ENCODE measurements at places on chromosomes 4 and X. TPM values are rescaled to one million over a fixed set of nuclear protein-coding genes. Genes with fewer than 3 reads are reported as not detected.

- H3K27me3 ChIP-seq = no peaks in the 10 kb centered on the region
- H3K27ac ChIP-seq = no peak overlapping the region
- no peak for DNase-seq
- no peaks in the 10 kb centered on the region for H3K4me1 ChIP-seq
These were observed 15.8 kb downstream of the USP11 start for GRCh38 chrX:47248576-47248975.

GRCh38 chrX:20217271-20217670 is 49.4 kb downstream of the RPS6KA3 start:
- no peaks in the 10 kb centered on the region for H3K4me1 ChIP-seq
- no peak overlapping the region for H3K27ac ChIP-seq
- peaks cover 5% of the 10 kb centered on the region for H3K36me3 ChIP-seq
- H3K27me3 ChIP-seq = no peaks in the 10 kb centered on the region

- H3K4me3 ChIP-seq = no peak overlapping the region
- no peak for DNase-seq
- no peaks in the 10 kb centered on the region for H3K27me3 ChIP-seq
- peaks cover 4% of the 10 kb centered on the region for H3K4me1 ChIP-seq
- H3K36me3 ChIP-seq = no peaks in the 10 kb centered on the region
- H3K27ac ChIP-seq = no peak overlapping the region
These were observed 2252.9 kb upstream of the AGA start for GRCh38 chr4:179695175-179695574.

DNA sequence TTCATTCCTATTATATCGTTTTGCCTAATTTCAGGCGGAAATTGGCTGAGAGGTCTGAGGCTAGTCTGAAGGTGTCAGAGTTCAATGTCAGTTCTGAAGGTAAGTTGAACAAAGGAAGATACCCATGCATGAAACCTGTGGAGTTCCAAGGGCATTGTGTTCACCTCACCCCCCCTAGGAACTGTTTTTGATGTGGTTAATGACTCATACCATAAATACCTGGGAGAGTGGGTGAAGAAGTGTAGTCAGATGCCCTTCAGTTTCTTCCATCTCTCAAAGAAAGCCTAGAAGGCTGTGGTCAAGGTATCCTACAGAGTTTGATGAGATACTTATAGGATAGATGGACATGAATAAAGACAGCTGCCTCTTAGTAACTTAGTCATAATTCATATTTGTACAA is 2.7 kb downstream of the UTP14A start:
- no peak overlapping the region for H3K4me3 ChIP-seq
- no peak overlapping the region for H3K27ac ChIP-seq
- no peaks in the 10 kb centered on the region for H3K27me3 ChIP-seq
- H3K36me3 ChIP-seq = peaks cover 5% of the 10 kb centered on the region
- DNase-seq = no peak

GRCh38 chrX:72027024-72027913 is 104.4 kb downstream of the RTL5 start:
- peaks cover 10% of the 10 kb centered on the region for H3K4me1 ChIP-seq
- no peaks in the 10 kb centered on the region for H3K27me3 ChIP-seq
- no peak overlapping the region for H3K4me3 ChIP-seq
- H3K36me3 ChIP-seq = peaks cover 5% of the 10 kb centered on the region

- DNase-seq = no peak
- H3K27me3 ChIP-seq = peaks cover 8% of the 10 kb centered on the region
- H3K36me3 ChIP-seq = no peaks in the 10 kb centered on the region
- H3K27ac ChIP-seq = no peak overlapping the region
- H3K4me3 ChIP-seq = no peak overlapping the region
These were observed 319.1 kb downstream of the GPAT3 start for GRCh38 chr4:83855044-83855443.

- H3K4me3 ChIP-seq = no peak overlapping the region
- no peaks in the 10 kb centered on the region for H3K36me3 ChIP-seq
- H3K27ac ChIP-seq = peak overlapping the region; percentile 70
- H3K4me1 ChIP-seq = peaks cover 6% of the 10 kb centered on the region
- no peaks in the 10 kb centered on the region for H3K27me3 ChIP-seq
These were observed 298.8 kb upstream of the CTSO start for GRCh38 chr4:156252358-156252921.

DNA sequence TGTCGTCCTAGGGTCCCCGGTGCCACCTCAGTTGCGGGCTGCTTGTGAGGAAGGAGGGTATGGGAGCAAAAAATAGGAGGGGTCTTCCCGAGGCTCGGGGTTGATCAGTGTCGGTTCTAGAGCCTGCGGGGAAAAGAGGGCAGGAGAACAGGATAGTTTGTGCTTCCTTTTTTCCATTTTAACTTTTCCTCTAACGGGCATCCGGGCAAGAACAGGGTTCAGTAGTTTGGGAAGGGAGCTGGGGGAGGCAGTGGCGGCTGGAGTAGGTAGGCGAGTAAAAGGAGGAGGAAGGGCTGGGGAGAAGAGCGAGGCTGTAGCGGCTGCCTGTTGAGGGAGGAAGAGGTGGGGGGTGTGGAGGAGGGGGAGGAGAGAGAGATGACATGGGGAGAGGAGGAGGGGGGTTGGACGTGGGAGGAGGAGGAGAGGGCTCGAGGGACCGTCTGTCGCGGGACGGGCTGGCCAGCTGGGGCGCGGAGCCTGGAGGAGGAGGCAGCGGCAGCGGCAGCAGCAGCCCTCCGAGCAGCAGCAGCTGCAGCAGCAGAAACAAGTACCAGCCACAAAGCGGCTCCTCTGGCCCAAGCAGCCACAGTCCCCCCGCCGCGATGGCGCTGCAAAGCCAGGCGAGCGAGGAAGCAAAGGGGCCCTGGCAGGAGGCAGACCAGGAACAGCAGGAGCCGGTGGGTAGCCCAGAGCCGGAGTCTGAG is at the start of gene SLC16A2:
Gene SLC16A2, plus strand, starts transcription at position 458 of the 704 bp plus-strand sequence. Its CDS starts 145 bp downstream, at position 603.
- H3K4me3 ChIP-seq = peak within 1 kb of the TSS; percentile 94
- peak; percentile 47 for DNase-seq
- no peaks in the 10 kb centered on the region for H3K36me3 ChIP-seq
- peaks cover 2% of the 10 kb centered on the region for H3K27me3 ChIP-seq

GRCh38 chrX:108439426-108439942 is at the start of gene COL4A5:
TSS of gene COL4A5 (plus strand) at chrX:108439838. CDS start at chrX:108440126, 288 bp downstream.
- H3K36me3 ChIP-seq = peaks cover 4% of the 10 kb centered on the region
- H3K27ac ChIP-seq = peak within 1 kb of the TSS; percentile 91
- peak; percentile 57 for DNase-seq
- H3K4me3 ChIP-seq = peak within 1 kb of the TSS; percentile 98
- H3K27me3 ChIP-seq = peaks cover 6% of the 10 kb centered on the region
- peaks cover 68% of the 10 kb centered on the region for H3K4me1 ChIP-seq

- peaks cover 43% of the 10 kb centered on the region for H3K4me1 ChIP-seq
- no peaks in the 10 kb centered on the region for H3K27me3 ChIP-seq
- no peak overlapping the region for H3K27ac ChIP-seq
- no peak overlapping the region for H3K4me3 ChIP-seq
These were observed 34.4 kb downstream of the INTU start for GRCh38 chr4:127667116-127667515.

GRCh38 chrX:135384161-135384836 is 37.4 kb upstream of the SMIM10L2A start:
- no peaks in the 10 kb centered on the region for H3K4me1 ChIP-seq
- no peaks in the 10 kb centered on the region for H3K36me3 ChIP-seq
- no peak overlapping the region for H3K27ac ChIP-seq
- H3K4me3 ChIP-seq = no peak overlapping the region
- DNase-seq = no peak

- H3K27ac ChIP-seq = no peak overlapping the region
- no peaks in the 10 kb centered on the region for H3K36me3 ChIP-seq
- no peaks in the 10 kb centered on the region for H3K4me1 ChIP-seq
- no peaks in the 10 kb centered on the region for H3K27me3 ChIP-seq
- H3K4me3 ChIP-seq = no peak overlapping the region
These were observed 587.7 kb downstream of the GLUD2 start for GRCh38 chrX:121635141-121635540.

DNA sequence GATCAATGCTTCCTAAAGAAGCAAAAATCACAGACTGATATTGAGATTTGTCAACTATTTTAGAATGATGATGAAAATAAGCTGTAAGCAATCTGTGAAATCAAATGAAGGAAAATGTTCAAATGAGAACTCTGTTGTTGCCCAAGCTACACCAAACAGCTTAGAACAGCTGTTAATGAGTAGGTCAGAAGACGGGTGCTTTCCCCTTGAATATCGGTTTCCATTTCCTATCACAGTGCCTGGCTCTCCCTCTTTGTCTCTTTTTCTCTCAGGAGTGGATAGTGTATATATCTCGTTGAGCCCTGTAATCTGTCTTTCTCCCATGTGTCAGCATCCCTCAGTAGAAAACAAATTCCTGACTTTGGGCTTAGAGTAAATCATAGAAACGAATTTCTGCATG is 1592.9 kb upstream of the TENM3 start:
- no peak overlapping the region for H3K27ac ChIP-seq
- H3K4me3 ChIP-seq = no peak overlapping the region
- H3K27me3 ChIP-seq = no peaks in the 10 kb centered on the region
- H3K36me3 ChIP-seq = no peaks in the 10 kb centered on the region

DNA sequence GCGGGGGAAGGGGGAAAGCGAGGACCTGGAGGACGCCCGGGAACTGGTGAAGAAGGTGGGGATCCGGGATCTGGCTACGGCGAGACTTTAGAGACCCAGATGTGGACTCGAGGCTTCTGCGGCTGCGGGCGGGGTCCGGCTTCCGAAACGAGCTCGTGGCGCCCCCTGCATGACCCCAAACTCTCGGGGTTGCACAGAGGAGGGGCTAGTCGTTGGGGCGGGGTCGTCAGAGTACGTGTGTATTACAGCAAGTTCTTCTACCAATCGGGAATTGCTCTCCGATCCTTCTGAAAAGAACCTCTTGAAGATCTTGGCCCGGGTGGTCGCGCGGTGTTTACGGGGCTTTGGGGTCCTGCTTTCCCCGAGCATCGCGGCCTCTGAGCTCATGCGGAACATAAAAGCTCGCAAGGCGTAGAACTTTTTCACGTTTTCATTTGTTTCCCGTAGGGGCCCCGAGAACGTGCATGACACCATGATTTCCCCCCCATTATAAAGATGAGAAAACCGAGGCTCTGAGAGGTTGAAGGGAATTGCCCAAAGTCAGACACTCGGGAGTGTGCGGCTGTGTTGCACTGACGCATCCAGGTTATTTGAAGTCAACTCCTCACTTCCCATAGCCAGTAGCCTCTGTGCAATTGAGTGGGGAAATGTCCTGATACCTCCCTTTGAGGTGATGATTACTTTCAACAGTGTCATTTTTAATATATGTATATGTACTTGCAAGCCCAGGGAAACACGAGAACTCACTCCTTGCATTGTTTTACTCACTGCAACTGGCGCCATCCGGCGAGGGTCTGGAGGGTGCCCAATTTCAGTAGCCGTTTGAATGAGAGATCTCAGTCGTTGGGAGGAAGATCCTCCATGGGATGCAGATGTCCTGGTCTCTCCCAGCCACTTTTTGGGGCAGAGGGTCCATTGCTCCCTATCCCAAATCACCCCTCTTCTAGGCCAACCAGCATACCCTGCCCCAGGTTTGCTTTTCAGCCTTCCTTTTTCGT is at the start of gene BEND4:
Gene BEND4, minus strand, starts transcription at position 149 of the 998 bp plus-strand sequence. CDS start 512 bp downstream, outside the sequence.
- H3K4me3 ChIP-seq = peak within 1 kb of the TSS; percentile 90
- peaks cover 16% of the 10 kb centered on the region for H3K4me1 ChIP-seq
- peak; percentile 34 for DNase-seq
- no peak within 1 kb of the TSS for H3K27ac ChIP-seq
- H3K27me3 ChIP-seq = peaks cover 83% of the 10 kb centered on the region

GRCh38 chr4:16051132-16051531 is 32.7 kb downstream of the PROM1 start:
- no peak for DNase-seq
- peaks cover 2% of the 10 kb centered on the region for H3K36me3 ChIP-seq
- no peaks in the 10 kb centered on the region for H3K4me1 ChIP-seq

DNA sequence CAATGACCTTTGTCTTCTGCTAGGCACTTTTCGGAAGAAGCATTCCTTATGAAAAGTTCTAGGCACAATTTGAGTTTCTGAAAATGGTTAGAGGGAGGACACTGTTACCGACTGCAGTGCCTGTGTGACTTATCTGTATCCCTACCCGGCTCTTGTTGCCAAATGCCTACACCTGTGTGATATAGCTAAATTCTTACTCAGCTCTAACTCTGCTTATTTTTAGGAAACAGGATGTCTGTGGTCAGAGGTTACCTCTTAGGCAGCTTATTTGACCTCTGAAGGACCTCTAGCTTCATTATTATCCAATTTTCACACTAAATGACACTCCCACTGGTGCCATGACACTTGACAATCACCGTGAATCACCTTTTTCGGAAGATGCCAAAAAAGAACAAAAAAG is 561.1 kb upstream of the SMIM31 start:
- no peaks in the 10 kb centered on the region for H3K27me3 ChIP-seq
- no peak overlapping the region for H3K27ac ChIP-seq
- H3K4me3 ChIP-seq = no peak overlapping the region
- no peak for DNase-seq

DNA sequence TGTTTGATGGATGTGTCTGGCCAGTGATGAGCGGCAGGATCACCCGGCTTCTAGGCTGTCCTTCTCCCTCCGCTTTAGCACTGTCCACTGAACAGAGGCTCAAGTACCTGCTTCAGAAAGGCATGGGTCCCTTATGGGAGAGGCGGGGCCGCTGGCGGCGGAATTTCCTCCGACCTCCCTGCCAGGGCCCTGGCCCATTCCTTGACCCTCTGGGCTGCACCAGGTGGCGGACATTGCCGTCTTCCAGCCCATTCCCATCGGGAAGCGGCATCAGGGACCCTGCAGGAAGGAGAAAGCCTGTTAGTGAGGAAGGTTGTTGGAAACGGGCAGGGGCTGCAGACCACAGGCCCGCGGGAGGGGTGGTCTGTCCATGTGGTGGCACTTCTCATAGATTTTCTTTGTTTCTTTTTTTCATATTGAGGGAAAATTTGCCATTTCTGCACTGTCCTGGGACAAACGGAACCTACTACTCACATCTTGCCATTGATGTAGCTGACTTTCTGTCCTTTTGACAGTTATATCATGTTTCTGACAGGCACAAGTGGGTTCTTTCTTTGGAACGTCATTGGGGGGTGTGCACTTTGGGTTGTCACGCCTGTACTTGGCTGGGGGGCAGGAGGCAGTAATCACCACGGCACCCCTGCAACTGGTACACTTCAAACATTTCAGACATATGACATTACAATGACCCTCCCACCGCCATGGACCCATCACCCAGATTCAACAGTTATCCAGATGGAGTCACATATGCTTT is 6.1 kb downstream of the APLN start:
- H3K27ac ChIP-seq = no peak overlapping the region
- DNase-seq = no peak
- no peaks in the 10 kb centered on the region for H3K36me3 ChIP-seq
- no peaks in the 10 kb centered on the region for H3K4me1 ChIP-seq
- peaks cover 35% of the 10 kb centered on the region for H3K27me3 ChIP-seq

GRCh38 chr4:115763051-115763450 is 649.6 kb upstream of the NDST4 start:
- no peaks in the 10 kb centered on the region for H3K27me3 ChIP-seq
- no peaks in the 10 kb centered on the region for H3K36me3 ChIP-seq
- no peak overlapping the region for H3K27ac ChIP-seq
- no peak for DNase-seq
- no peak overlapping the region for H3K4me3 ChIP-seq

- no peaks in the 10 kb centered on the region for H3K27me3 ChIP-seq
- H3K4me1 ChIP-seq = peaks cover 12% of the 10 kb centered on the region
- no peak overlapping the region for H3K4me3 ChIP-seq
These were observed 151.9 kb upstream of the PLAC1 start for GRCh38 chrX:134810211-134810610.

TMSB15C gene
- 18.7 TPM for total RNA-seq

SSX2B gene
- total RNA-seq = not detected

UCP1 gene
- total RNA-seq = not detected

ODAPH gene
- total RNA-seq = not detected

DGKK gene
- 0.18 TPM for total RNA-seq

RTL9 gene
- 0.37 TPM for total RNA-seq

USP53 gene
- total RNA-seq = 7.1 TPM

KLF8 gene
- 2.2 TPM for total RNA-seq

MAOB gene
- 0.93 TPM for total RNA-seq

CCDC120 gene
- total RNA-seq = 13.8 TPM

VCX gene
- not detected for total RNA-seq

All from neural crest cell (in vitro differentiated cells).